ENCODE measurements at places on chromosomes 12 and 14.
A peak's percentile ranks its signal among the peaks of the same experiment; 100 is the strongest.

GRCh38 chr14:24430682-24431568 is 1.2 kb downstream of the KHNYN start:
- DNase-seq = no peak

DNA sequence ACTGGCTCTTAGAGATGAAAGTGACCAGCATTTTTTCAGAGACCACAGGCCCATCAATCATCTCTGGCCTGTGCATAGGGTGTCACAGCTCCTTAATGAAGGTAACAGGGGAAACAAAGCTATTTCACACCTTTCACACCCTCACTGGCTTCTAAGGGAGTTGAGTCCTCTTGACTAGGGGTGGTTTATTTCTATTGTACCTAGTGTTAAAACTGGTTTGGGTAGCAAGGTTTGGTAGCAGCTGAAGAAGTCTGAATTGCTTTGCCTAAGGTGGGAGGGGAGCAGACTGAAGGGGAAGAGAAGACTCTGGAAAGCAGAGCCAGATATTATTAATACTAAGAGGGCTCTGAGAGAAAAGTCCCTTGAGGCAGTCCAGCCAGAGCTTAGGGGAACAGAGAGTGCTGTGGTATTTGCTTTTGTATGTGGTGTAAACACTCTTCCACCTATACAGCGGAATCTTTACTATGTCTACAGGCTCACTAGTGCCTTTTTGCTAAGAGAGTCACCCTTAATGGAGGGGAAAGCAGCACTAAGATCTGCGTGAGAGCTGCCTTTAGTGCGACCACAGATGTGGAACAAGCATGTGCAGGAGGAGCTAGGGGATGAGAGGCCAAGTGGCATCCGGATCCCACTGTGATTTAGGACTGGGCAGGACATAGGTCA is 95.8 kb downstream of the STXBP6 start:
- no peak for DNase-seq

GRCh38 chr14:59278111-59278510 is 89.6 kb downstream of the DAAM1 start:
- no peak for DNase-seq

DNA sequence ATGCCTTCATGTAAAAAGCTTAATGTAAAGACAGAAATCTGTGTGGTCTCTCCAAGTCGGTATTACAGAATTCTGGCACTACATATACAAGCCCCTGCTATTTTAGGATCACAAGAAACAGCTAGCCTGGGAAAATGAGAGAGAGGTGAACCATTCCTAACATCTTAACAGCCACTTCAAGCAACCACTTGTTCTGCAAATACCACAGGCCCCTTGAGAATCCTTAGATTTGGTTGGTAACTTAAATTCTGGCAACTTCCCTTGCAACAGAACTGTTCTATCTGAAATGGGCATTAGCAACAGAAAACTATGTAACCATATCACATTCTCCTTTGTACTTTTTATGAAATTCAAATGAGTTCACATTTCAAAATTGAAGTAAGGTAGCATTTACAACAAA is 68.5 kb downstream of the SPPL3 start:
- no peak for DNase-seq

- no peak for DNase-seq
Measured at GRCh38 chr12:107027636-107028053, 40.7 kb upstream of the MTERF2 start.

- DNase-seq = peak; percentile 54
Measured at GRCh38 chr12:119308708-119309456, 25.6 kb upstream of the CCDC60 start.

- DNase-seq = no peak
Measured at GRCh38 chr12:46292754-46293402, 24.0 kb upstream of the SLC38A1 start.
